ENCODE measurements at places on chromosomes 2 and 18.
A peak's percentile ranks its signal among the peaks of the same experiment; 100 is the strongest.

DNA sequence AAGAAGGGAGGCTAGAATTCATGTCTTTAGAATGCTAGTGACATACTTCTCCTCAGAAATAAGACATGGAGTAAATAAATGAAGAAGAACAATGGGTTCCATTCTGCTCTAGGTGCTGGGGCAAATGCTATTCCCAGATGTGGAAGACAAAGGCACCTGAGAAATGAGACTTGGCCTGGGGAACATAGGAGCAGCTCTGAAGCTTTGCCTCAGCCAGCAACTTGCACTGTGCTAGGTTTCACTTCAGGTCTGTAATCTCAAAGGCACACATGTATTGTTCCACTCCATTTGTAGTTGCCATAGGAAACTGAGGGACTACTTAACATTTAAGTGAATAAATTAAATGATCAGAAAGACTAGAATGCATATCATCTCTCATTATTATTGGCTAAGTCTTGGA, 538.9 kb upstream of the REG3G start:
- DNase-seq: no peak

- DNase-seq: no peak
Measured at GRCh38 chr2:170180031-170180566, 2.2 kb downstream of the MYO3B start.

DNA sequence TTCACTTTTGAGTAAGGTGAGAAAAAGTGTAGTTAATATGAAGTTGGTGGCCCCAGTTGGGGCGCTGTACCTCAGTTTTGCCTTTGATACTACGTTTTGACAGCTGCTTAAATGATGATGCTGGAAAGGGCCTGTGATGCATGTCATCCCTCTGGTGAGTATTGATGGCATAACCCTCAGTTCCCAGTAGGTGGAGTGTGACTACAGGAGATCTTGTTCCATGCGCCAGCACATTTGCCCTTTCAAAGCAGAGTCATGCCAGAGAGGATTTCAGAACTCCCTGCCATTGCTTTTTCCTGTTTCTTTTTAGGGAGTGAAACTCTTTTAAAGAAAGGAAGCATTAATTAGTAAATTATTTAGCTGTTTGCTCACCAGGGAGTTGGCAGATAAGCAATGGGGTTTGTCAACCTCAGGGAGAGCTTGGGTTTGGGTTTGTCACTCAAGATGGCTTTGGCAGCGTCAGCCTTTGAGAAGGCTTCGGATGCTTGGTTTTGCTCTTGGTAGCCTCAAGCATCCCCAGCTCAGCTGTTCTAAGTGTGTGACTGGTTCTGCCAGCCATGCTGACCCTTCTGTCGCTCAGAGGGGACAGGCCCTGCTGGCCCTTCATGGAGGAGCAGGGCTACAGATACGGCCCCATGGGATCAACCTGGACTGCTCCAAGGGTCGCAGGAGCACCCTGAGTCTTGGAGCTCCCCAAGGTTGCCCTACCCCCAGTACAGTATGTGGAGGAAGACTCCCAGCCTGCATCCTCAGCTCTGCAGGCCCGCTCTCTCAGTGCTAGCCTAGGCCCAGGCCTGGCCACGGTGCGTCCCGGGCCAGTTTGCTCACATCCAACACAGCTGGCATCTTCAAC, 29.1 kb downstream of the ARMC9 start:
- peak; percentile 59 for DNase-seq

GRCh38 chr2:102147935-102148334, 5.4 kb downstream of the IL1R1 start:
- DNase-seq: no peak

DNA sequence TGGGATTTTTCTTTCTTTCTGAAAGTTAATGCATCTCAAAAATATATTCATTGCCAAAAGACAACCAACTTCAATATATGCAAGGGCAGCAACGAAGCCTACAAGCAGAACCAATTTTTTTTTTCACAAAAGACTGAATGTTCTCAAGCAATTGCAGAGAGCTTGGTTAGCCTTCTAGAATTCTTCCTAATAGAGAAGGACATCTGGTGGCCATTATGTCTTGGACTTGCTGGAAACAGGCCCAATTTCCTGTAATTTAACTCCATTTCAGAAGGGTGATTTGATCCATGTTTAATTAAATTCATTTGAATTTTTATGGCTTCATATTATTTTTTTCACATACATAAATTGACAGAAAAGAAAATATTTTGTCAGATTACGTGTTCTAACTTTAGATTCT, 208.0 kb downstream of the TPGS2 start:
- no peak for DNase-seq

GRCh38 chr2:152564754-152565551, 152.3 kb downstream of the PRPF40A start:
- no peak for DNase-seq

DNA sequence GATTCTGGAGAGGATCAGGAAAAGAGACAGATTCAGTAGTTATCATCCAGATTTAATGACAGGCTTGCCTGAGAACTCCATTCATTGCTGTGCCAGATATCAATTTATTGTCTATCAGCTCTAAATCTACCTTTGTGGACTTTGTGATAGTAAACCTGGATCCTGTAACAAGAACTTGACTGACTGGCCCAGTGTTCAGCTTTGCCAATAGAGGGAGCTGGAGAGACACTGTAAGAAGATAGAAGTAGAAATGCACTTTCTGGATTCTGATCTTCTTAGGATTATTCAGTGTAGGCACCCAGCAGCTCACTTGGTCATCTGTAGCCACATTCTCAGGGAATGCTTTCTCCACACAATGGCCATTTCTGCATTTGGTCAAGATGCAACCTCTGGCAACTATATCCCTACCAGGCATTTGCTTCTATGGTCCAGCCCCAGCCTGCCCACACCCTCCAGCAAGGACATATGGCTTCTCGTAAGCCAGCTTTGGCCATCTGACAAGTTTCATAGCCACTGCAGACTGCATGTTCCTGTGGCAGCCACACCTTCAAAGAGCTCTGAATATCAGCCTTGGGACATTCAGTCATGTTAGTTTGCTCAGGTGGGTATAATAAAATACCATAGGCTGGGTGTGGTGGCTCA, 6.1 kb upstream of the SERPINB8 start:
- peak; percentile 41 for DNase-seq

DNA sequence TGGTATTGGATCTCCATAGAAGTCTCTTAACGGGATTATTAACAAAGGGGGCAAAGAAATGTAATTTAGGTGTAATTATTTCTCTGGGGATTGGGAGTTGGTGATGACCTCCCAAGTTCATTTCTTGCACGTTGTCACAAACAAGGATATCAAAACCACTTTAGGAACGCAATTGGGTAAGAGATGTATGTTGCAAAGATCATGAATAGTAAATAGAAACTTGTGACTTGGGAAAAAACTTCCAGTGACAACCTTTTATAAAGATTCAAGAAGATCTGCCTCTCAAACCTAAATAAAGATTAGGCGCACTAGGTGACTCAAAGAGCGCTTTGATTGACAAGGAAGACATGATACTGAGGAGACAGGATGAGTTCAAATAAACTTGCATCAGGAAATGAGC, 127.8 kb upstream of the TRIB2 start:
- no peak for DNase-seq

DNA sequence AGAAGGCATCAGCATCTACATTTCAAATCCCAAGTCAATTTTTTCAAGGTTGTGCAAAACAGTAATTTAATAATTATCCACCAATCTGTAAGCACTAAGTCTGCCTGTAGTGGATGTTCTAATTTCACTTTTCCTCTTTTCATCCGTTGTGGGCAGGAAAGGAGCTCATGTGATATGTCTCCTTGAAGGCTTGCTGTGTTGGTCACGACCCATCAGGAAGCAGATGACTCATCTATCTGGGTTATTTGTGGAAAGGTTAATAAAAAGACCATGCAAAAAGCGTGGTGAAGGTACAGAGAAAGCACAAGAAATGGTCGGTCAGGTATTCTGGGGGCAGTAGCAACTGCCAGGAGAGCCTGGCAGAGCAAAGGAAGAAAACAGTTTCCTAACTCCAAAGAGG, 476.7 kb upstream of the RAB6C start:
- DNase-seq: no peak

DNA sequence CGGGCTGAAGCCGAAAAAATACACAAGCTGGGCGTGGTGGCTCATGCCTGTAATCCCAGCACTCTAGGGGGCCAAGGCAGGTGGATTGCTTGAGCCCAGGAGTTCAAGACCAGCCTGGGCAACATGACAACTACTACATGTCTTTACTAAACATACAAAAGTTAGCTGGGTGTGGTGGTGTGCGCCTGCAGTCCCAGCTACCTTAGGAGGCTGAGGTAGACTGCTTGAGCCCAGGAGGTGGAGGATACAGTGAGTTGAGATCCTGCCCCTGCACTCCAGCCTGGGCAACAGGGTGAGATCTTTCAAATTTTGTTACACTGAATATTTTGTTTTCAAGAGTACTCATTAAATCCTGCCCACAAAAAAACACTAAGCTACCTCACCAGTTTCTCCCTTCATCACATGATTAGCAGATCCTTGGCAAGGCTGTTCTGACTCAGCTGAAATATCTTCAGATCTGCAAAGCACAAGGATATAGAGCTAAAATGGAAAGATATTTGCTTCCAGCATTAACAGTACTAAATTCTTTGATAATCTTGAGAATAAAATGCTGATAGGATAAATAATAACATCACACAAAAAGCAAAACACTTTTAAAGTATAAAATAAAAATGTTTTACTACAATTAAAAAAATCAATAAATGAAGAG, 28.2 kb upstream of the MCM6 start:
- no peak for DNase-seq

- DNase-seq: no peak
Measured at GRCh38 chr18:44731530-44732237, 51.0 kb downstream of the SETBP1 start.

Measured in pancreas (tissue), 10 donors.